ENCODE measurements at places on chromosomes 2 and 18.
A peak's percentile ranks its signal among the peaks of the same experiment; 100 is the strongest.

DNA sequence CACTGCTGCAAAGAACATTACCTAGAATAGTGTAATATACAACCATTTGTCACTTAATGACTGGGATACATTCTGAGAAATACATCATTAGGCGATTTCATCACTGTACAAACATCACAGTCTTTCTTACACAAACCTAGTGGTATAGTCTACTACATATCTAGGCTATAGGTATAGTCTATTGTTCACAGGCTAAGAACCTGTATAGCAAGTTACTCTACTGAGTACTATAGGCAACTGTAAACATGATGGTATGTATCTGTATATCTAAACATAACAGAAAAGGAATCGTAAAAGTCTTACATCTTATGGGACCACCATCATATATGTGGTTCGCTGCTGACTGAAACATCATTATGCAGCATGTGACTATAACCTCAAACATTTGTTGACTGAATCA lies 21.4 kb downstream of the SP3 start:
- no peak for DNase-seq

DNA sequence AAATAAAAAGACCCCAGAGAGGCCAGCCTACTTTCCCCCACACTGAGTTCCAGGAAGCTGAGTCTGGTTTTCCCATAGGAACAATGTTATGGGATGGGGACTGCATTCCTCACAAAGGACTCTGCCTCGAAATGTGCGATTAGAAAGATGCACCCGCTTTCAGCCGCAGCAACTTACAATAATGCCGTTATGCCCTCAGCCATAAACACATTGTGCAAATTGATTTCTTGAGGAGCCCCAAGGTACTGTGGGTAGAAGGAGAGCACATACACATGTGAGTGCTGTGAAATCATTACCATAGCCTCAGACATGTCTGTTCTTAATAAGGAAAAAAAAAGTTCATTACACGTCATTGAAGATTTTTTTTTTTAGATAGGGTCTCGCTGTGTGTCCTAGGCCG lies 64.7 kb downstream of the AGAP1 start:
- DNase-seq, result no peak

GRCh38 chr2:201128033-201128432 lies 12.1 kb downstream of the CFLAR start:
- DNase-seq, result no peak

DNA sequence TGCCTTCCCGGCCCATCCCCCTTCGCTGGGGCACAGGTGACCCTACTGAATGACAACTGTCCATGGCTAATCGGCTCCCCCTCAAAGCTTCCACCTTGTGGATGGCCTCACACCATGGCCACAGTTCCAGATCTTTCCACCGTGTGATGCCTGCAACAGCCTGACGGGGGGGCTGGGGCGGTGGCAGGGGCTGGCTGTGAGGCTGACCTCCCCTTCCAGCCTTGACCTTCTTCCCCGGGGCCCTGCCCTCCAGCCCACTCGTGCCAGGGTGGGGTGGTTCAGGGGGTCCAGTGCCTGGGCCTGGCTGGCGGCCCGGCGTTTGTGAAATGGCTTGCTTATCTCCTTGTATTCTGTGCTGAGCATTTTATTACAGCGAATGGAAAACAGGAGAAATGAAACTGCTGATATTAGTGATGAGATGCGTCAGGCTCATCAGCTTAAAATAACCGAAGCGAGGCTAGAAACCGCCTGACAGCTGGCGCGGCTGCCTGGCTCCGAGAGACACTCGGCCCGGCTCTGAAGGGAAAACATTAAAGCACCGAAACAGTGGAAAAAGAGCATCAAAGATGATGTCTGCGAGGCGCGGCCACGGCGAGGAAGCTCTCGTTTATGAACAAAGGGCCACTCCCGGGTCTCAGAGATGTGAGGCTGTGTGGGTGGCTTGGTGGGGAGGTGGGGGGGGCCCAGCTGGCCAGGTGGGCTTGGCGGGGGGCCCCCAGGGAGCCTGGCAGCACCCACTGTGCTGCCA lies 916 bp upstream of the PDCD1 start:
- DNase-seq, result no peak

GRCh38 chr2:203893840-203894239 lies 26.3 kb downstream of the CTLA4 start:
- no peak for DNase-seq

DNA sequence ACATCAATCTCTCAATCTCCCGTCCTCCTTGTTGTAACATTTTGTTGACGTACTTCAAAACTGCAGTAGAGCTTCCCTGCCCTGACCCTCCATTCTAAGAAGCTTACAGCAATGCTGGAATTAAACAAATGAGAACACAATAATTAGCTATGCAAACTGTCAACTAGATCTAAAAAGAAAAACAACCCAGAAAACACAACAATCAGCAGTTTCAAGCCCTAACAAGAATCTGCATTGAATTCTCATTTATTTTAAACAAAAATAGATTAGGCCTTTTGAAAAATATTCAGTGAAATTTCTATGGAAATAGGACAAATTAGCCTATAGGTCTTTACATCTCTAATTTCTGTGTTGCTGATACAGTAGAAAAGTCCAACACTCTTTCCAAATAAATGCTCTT lies 807.0 kb upstream of the FSHR start:
- DNase-seq, result no peak

- peak; percentile 64 for DNase-seq
Measured at GRCh38 chr2:12587729-12588522, 128.8 kb upstream of the TRIB2 start.

DNA sequence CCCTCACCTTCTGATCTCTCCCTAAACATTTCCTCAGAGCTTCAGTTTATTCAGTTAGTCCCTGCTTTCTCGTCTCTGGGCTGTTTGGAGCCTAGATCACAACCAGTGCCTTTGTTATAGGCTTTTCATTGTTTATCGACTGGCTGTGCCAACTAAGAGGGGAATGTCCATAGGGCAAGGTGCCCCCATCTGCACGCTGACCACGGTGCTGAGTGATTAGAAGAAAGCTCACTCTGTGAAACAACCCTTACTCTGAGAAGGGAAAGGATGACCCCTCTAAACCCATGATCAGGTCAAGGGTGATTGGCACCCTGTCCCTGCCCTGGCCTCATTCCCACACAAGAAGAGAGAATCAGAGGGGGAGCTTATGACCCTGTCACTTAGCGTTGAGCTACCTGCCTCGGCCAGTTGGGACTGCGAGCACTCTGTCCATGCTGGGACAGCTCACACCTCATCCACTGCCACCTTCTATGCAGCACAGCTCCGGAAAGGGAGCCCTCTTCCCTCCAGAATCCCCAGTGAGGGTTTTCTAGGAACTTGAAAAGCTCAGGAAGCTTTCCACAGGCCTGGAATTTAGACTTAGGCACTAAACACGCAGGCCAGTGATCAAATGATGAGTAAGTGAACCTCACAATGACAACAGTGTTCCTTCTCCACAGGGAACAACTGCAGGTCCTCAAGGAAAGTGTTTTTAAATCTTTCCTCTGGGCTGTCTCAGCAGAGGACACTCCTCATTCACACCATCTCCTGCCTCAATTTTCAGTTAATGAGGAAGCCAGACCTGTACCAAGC lies 2.3 kb upstream of the ACTG2 start:
- DNase-seq, result no peak

- no peak for DNase-seq
Measured at GRCh38 chr2:200585730-200586643, at the start of gene AOX1. TSS of gene AOX1 (plus strand) at chr2:200586014. CDS start at chr2:200586109, 95 bp downstream.

- DNase-seq, result no peak
Measured at GRCh38 chr18:78969574-78970315, 9.9 kb upstream of the SALL3 start.

GRCh38 chr2:130369311-130369964 lies 13.6 kb downstream of the PTPN18 start:
- no peak for DNase-seq

DNA sequence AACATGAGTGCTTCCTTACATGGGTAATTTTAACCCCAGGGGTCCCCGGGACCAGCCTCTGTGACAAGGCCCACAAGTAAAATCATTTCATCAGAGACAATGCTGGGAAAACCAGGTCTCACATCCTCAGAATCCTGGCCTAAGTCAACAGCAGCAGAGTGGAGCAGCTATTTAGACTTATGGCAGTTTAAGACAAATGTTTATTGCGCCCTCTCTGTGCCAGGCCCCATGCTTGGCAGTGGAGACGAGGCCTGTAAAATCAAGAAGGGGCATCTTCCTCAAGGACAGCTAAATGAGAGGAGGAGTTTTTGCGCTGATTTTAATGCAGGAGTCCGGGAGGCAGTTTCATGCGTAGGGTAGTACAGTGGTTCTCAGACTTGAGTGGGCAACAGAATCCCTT lies 56.0 kb upstream of the ACAA2 start:
- DNase-seq, result no peak

- DNase-seq, result no peak
Measured at GRCh38 chr2:126804347-126804746, 94.3 kb upstream of the TEX51 start.

DNA sequence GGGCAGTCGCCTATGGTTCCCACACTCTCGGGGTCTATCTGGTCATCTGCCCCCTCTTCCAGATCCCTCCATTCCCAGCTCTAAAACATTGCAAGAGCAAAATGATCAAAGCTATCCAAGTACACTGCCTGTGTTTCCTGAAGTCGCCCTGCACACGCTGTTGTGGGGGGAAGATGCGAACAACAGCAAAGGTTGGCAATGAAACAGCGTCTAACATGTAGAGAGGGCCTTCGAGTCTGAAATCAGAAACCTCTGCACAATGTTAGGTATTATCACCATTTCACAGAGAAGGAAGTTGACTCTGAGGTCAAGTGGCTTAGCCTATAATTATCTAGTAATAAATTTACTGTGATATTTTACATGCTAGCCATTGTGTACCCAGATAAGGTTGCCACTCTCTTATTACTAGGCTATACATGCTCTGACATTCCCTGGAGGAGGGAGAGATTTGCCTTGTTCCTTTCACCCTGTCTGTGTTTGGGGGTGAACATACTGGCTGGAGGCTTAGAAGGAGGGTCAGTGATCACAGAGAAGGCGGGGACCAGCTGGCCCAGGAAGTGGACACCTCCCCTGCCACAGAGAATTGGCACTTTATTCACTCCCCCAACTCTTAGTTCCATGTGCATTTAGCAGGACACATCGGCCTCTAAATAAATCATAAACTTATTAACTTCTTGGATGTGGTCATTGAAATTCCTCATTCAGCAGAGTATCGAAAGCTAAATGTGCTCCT lies 36.8 kb downstream of the KCTD1 start:
- no peak for DNase-seq

GRCh38 chr2:1593371-1594122 lies 150.8 kb downstream of the PXDN start:
- peak; percentile 57 for DNase-seq

DNA sequence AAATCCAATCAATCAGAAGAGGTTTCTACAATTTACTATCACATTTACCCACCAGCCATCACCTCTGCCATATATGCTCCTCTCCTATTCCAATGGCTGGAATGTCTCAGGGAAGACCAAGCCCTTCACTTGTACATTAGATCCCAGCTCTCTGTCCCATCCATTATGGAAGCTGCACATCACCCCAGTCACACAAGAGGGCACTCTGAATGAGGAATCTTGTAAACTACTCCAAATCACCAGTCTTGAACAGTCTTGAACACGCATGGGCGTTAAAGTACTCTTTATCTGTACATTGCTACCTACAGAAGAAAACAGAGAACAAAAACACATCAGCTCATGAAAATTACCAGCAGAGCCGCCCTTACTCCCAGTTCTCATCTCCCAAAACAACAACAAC lies 38.7 kb downstream of the ZC3H8 start:
- no peak for DNase-seq

DNA sequence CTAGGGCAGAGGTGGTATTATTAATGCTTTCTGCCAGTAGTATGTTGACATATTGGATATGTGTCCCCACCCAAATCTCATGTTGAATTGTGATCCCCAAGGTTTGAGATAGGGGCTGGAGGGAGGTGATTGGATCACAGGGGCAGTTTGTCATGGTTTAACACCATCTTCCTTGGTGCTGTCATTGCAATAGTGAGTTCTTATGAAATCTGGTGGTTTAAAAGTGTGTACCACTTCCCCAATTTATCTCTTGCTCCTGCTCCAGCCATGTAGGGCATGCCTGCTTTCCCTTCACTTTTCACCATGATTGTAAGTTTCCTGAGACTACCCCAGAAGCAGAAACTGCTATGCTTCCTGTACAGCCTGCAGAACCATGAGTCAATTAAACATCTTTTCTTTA lies 47.1 kb upstream of the THSD7B start:
- no peak for DNase-seq

GRCh38 chr2:214737188-214737587 lies 72.3 kb downstream of the BARD1 start:
- DNase-seq, result no peak

- DNase-seq, result no peak
Measured at GRCh38 chr2:209526561-209526960, 102.7 kb downstream of the MAP2 start.

DNA sequence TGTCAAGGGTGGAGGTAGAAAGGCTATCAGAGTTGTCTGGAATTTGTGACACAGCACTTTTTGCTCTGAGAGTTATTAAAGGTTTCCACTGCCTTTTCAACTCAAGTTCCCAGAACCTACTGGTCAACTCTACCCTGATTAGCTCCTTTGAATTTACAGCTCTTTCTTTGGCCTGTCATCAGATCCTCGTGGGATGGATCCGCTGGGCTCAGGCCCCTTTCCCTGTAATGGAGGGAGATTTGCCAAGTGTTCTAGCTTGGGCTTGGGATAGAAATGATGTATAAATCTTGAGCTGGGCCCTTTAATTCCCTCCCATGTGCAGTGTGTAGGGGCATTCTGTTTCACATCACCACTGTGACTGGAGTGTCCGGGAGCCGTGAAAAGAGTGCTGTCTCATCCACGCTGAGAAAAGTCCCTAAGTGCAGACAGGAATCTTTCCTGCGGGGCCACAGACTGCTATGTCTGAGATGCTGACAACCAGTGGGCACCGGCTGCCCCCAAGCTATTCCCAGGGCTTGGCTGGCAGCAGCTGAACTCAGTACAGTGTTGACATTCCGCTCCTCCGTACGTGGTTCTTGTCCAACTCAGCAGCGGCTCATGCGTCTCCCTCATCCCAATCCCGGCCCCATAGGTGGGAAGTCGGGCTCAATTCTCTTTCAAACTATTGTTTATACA lies 46.9 kb upstream of the ARHGAP28 start:
- no peak for DNase-seq

GRCh38 chr2:10909050-10909995 lies 2.4 kb upstream of the KCNF1 start:
- DNase-seq, result no peak

GRCh38 chr18:3649633-3650426 lies 199.9 kb downstream of the TGIF1 start:
- DNase-seq, result no peak

DNA sequence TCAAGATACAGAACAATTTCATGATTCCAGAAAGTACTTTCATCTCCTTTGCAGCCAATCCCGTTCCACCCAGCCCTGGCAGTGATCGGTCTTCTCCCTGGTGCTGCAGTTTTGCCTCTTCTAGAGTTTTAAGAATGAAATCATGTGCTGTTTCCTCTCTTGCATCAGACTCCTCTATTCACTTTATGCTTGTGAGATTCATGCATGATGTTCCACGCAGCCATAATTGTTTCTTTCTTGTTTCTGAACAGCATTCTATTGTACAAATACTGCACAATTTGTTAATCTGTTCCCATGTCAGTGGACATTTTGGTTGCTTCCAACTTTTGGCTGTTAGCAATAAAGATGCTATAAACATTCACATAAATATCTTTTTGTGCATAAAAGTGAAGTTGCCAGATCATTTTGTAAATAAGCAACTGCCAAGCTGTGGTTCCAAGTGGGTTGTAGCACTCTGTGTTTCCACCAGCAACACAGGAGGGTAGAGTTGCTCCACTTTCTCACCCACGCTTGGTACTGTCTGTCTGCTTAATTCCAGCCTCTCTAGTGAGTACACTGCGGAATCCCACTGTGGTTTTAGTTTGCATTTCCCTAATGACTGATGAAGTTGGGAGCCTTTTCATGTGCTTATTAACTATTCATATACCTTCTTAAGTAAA lies 104.5 kb downstream of the TWIST2 start:
- DNase-seq, result no peak

GRCh38 chr2:186702501-186702900 lies 8.6 kb downstream of the FAM171B start:
- no peak for DNase-seq

Measured in HS-5 (cell line).